Stimulated activated CD8-positive, alpha-beta memory T cell treated with anti-CD3 and anti-CD28 coated beads, Interleukin-15, amount 100 ng/mL, for 4 hours (primary cell): ENCODE measurements at places on chromosomes 7 and 10.

GRCh38 chr7:90272242-90272641 is 27.3 kb downstream of the CFAP69 start:
- DNase-seq, result no peak

- DNase-seq, result no peak
These were observed 95.2 kb downstream of the POLL start for GRCh38 chr10:101492814-101493213.

DNA sequence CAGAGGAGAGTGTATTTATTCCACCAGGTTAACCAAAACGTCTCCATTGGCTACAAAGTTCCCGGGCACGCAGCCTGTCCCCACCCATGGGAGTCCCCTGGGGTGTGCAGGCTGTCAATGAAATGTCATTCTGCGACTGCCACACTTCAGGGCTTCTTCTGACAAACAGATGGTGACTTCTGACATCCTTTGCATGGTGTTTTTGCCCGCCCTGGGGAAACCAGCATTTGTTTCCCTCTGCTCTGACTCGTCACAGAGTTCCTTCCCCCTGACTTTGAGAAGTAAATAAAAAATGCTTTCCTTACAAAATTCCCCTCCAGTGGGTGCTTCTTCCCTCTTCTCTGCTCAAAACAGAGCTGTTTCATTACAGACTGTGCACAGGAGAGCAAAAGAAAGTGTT is 38.2 kb downstream of the TNS3 start:
- DNase-seq, result no peak

GRCh38 chr10:71335173-71335708 is 16.2 kb downstream of the SLC29A3 start:
- DNase-seq, result no peak

GRCh38 chr7:48904975-48905374 is 19.4 kb upstream of the CDC14C start:
- DNase-seq, result no peak

DNA sequence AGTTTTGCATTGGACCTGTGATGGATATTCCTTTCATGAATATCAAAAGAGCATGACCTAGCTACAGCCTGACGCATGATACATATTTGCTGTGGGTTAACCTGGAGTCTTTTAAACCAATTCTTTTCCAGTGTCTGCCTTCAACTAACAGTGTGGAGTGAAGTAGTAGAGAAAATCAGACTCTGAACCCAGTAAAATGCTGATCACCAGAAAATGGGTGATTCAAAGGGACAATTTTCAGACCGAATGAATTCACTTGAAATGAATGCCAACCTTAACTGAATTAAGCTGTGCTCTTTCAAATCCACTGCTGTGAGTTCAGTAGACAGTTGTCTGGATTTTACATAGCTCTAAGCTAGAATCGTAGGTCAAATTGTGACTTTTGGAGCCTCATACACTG is 123.0 kb downstream of the CDK14 start:
- DNase-seq, result no peak
